ENCODE measurements at places on chromosomes 12 and 14. TPM values are rescaled to one million over a fixed set of nuclear protein-coding genes. Genes with fewer than 3 reads are reported as not detected.

The SLC38A4 gene
- 2.7 TPM for total RNA-seq

The C1S gene
- total RNA-seq: 253 TPM

- no peak for DNase-seq
- no peaks in the 10 kb centered on the region for H3K36me3 ChIP-seq
Measured at GRCh38 chr12:13687633-13688032, 293.8 kb downstream of the GRIN2B start.

DNA sequence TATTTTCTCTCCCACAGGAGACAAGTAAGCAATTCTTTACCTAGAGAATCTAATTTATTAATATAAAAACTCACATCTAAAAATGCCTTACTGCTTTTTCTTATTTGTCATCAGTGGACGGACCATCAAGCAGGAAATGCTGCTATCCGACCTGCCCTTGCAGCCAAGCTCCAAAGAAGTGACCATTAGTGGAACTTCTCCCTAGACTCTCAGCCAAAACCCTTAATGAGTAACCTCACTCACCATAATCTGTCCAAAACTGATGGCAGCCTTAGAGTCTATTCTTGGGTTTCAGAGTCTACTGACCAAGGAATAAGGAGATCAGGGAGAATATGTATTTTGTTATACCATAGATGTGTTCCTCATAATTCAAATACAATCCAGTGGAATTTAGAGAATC is 60.9 kb upstream of the CFL2 start:
- no peaks in the 10 kb centered on the region for H3K4me1 ChIP-seq
- no peak overlapping the region for H3K4me3 ChIP-seq
- no peak for DNase-seq

- no peak overlapping the region for H3K27ac ChIP-seq
- H3K36me3 ChIP-seq: no peaks in the 10 kb centered on the region
- no peak overlapping the region for H3K4me3 ChIP-seq
- no peaks in the 10 kb centered on the region for H3K4me1 ChIP-seq
Measured at GRCh38 chr12:105451211-105451610, 120.7 kb downstream of the C12orf75 start.

- no peaks in the 10 kb centered on the region for H3K36me3 ChIP-seq
- H3K27me3 ChIP-seq: peaks cover 53% of the 10 kb centered on the region
- H3K27ac ChIP-seq: no peak overlapping the region
- H3K4me3 ChIP-seq: no peak overlapping the region
- peak; percentile 32 for DNase-seq
Measured at GRCh38 chr12:57240926-57241401, 10.0 kb downstream of the STAC3 start.

GRCh38 chr12:99810718-99811593 is 163.4 kb downstream of the GARIN6 start:
- no peaks in the 10 kb centered on the region for H3K36me3 ChIP-seq
- H3K4me1 ChIP-seq: no peaks in the 10 kb centered on the region
- H3K27ac ChIP-seq: no peak overlapping the region
- no peak for DNase-seq
- H3K27me3 ChIP-seq: no peaks in the 10 kb centered on the region
- H3K4me3 ChIP-seq: no peak overlapping the region

DNA sequence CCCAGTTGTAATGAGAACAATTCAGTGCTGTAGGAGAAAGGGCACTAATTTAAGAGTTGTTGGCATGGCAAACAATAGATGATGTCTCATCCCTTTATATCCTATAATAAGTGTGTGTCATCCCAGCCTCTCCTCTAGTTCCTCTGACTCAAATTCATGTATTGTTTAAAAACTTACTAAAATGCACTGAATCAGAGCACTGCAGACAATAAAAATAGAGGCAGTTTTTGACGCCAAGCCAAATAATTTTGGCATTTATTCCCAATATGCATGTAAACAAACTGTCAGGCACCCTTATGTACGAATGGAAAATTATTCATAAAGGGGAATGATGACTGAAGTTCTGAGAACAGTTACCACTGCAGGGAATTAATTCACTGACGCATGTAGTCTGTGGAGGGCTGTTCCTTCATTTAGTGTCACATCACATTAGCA is 57.9 kb upstream of the TMX1 start:
- H3K27ac ChIP-seq: no peak overlapping the region
- peak; percentile 91 for DNase-seq
- H3K4me1 ChIP-seq: no peaks in the 10 kb centered on the region
- H3K4me3 ChIP-seq: no peak overlapping the region
- no peaks in the 10 kb centered on the region for H3K36me3 ChIP-seq
- no peaks in the 10 kb centered on the region for H3K27me3 ChIP-seq

DNA sequence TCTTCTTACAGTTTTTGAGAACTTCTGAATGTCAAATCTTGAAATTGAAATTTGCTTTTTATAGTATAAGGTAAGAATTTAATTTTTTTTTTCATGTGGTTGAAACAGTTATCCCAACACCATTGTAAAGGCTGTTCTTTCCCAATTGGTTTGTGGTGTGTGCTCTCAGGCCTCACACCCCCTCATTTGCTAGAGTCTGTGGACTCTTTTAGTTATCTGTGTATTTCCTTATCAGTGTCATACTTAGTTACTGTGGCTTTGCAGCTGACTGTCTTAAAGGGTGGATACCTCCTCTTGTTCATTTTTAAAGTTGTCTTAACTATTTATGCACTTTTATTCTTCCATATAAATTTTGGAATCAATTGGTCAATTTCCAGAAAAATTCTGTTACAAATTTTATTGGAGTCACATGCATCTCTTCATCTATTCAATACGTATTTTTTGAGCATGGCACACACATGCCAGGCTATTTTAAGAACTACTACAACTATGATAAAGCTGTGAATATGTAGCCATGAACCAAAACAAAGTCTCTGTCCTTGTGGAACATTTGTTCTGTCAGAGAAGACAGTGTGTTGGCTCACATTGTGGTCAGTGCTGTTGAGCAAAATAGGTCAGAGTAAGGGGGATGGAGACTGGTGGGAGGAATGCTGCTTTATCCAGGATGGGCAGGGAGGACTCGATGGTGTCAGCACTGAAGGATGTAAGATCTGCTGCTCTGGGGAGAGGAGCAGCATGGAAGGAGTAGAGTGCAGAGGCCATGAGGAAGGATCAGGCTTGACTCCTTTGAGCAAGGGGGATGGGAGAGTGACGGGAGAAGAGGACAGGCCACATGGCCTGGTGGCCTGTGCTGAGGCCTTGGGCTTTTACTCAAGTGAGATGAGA is 24.1 kb downstream of the FGF23 start:
- H3K36me3 ChIP-seq: no peaks in the 10 kb centered on the region
- no peaks in the 10 kb centered on the region for H3K27me3 ChIP-seq
- no peak overlapping the region for H3K27ac ChIP-seq
- H3K4me1 ChIP-seq: no peaks in the 10 kb centered on the region
- DNase-seq: no peak

The CDKL1 gene
- total RNA-seq: 28.2 TPM

DNA sequence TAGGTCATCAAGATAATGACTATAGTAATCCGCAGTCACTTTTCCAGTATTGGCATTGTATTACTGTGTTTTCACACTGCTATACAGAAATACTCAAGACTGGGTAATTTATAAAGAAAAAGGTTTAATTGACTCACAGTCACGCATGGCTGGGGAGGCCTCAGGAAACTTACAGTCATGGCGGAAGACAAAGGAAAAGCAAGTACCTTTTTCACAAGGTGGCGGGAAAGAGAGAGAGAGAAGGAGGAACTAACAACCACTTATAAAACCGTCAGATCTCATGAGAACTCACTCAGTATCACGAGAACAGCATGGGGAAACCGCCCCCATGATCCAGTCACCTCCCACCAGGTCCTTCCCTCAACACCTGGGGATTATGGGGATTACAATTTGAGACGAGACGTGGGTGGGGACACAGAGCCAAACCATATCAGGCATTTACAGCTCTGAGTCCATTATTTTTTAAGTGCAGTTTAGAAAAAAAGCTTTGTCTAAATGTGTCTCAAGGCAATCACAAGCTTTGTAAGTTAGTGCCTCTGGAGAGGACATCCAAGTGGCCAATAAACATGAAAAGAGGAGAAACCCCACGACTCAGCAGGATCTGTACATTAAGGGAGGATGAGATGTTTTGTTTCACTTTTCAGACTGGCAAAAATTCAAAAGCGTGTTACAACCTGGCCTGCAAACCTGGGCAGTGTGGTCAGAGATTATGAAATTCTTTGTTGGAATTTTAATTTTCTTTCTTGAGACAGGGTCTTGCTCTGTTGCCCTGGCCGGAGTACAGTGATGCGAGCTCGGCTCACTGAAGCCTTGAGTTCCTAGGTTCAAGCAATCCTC is 82.0 kb downstream of the DNAH10 start:
- no peaks in the 10 kb centered on the region for H3K4me1 ChIP-seq
- no peak for DNase-seq
- H3K27ac ChIP-seq: no peak overlapping the region
- H3K4me3 ChIP-seq: no peak overlapping the region

DNA sequence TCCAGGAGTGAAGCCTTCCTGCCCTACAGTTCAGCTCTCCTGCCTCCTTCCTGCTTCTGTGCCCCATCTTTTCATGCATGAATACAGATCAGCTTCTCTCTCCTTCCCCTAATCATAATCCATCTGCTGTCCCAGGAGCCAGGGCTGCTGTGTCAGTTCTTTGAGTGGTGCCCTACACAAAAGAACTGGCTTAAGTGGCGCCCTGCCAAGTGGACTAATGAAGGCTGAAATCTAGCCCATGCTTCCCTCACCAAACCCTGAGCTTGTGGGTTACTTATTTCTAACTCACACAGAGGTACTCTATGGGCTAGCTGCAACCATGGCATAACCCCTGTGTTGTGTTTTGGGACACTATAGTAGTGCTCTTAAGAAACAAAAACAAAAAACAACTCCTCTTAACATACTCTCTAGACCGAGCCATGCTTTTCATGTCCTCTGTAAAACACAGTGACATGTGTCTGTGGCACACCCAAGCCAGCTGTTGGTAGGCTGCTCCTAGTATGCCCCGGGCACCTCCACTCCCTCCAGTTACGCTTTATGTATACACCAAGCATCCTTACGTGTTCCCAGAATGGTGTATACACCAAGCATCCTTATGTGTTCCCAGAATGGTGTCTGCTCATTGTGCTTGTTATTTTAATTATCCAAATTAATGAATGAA is 19.3 kb upstream of the ETV6 start:
- H3K27ac ChIP-seq: no peak overlapping the region
- H3K36me3 ChIP-seq: no peaks in the 10 kb centered on the region
- H3K4me1 ChIP-seq: no peaks in the 10 kb centered on the region
- no peak overlapping the region for H3K4me3 ChIP-seq
- peak; percentile 56 for DNase-seq

DNA sequence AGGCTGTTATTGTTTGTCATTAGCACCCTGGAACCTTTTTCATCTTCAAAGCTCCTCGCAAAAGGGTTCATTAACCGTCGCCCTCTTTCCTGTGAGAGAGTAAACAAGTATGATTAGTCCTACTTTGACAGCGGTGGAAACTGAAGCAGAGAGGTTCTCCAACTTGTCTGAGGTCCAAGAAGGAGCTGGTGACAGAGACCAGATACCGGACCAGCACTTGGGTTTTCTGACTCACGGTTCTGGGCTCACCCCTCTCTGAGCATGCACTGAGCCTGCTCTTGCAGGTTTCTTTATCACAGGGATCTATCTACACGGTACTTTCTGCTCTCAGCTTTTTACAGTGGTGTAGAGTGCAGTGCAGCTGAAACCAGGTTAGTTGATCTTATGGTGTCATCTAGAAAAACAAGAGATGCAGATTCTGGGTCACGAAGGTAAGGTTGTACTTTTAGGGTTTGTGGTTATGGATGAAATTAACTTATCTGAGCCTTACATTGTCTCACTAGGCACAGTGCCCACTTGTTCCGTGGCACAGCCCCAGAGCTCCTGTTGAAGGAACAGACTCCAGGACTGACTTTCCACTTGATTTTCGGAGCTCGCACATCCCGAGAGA is 62.1 kb downstream of the PPP2R5C start:
- H3K4me3 ChIP-seq: no peak overlapping the region
- no peaks in the 10 kb centered on the region for H3K27me3 ChIP-seq
- H3K4me1 ChIP-seq: peaks cover 7% of the 10 kb centered on the region
- peak overlapping the region; percentile 76 for H3K27ac ChIP-seq

The OTUB2 gene
- 2.1 TPM for total RNA-seq

GRCh38 chr12:15982471-15982870 is 71.3 kb downstream of the DERA start:
- H3K27ac ChIP-seq: no peak overlapping the region
- H3K27me3 ChIP-seq: no peaks in the 10 kb centered on the region

DNA sequence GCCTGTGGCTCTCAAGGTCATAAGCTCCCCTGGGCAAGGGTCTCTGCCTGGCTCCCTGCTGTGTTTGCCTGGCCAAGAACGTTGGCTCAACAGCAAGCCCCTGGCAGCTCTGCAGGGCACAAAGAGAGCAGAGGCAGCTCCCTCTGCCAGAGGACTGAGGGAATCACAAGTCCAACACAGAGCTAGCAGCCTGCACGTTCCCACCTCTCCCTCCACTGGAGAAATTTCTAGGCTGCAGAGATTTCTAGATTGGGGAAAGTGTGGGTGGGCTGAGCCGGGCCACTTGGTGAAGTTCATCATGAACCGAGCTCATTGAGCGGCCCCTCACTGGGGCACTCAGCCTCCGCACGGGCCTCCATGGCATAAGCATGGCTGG is 19.8 kb downstream of the ZFYVE21 start:
- H3K4me3 ChIP-seq: no peak overlapping the region
- peak; percentile 31 for DNase-seq
- no peak overlapping the region for H3K27ac ChIP-seq
- no peaks in the 10 kb centered on the region for H3K27me3 ChIP-seq
- H3K36me3 ChIP-seq: peaks cover 27% of the 10 kb centered on the region
- no peaks in the 10 kb centered on the region for H3K4me1 ChIP-seq

GRCh38 chr14:105899071-105899641 is 372.8 kb downstream of the TMEM121 start:
- H3K27ac ChIP-seq: no peak overlapping the region
- H3K36me3 ChIP-seq: no peaks in the 10 kb centered on the region
- H3K27me3 ChIP-seq: no peaks in the 10 kb centered on the region
- no peaks in the 10 kb centered on the region for H3K4me1 ChIP-seq
- DNase-seq: no peak

GRCh38 chr12:103819312-103819711 is 21.7 kb downstream of the NT5DC3 start:
- no peaks in the 10 kb centered on the region for H3K4me1 ChIP-seq
- no peak for DNase-seq
- H3K27ac ChIP-seq: no peak overlapping the region
- H3K27me3 ChIP-seq: no peaks in the 10 kb centered on the region
- H3K4me3 ChIP-seq: no peak overlapping the region

GRCh38 chr12:23424685-23425084 is 524.8 kb downstream of the SOX5 start:
- H3K4me1 ChIP-seq: no peaks in the 10 kb centered on the region
- H3K4me3 ChIP-seq: no peak overlapping the region
- no peak for DNase-seq
- no peaks in the 10 kb centered on the region for H3K36me3 ChIP-seq
- no peaks in the 10 kb centered on the region for H3K27me3 ChIP-seq
- H3K27ac ChIP-seq: no peak overlapping the region

GRCh38 chr12:77113971-77114370 is 48.6 kb upstream of the E2F7 start:
- H3K27ac ChIP-seq: no peak overlapping the region
- H3K4me3 ChIP-seq: no peak overlapping the region
- H3K4me1 ChIP-seq: no peaks in the 10 kb centered on the region
- H3K27me3 ChIP-seq: no peaks in the 10 kb centered on the region

GRCh38 chr14:103133210-103134140 is 10.2 kb downstream of the TNFAIP2 start:
- peaks cover 4% of the 10 kb centered on the region for H3K36me3 ChIP-seq
- no peaks in the 10 kb centered on the region for H3K4me1 ChIP-seq
- no peak overlapping the region for H3K27ac ChIP-seq

The DNAJC22 gene
- total RNA-seq: 1.7 TPM

- no peak for DNase-seq
- no peak overlapping the region for H3K27ac ChIP-seq
- no peaks in the 10 kb centered on the region for H3K27me3 ChIP-seq
- H3K36me3 ChIP-seq: peaks cover 18% of the 10 kb centered on the region
- no peak overlapping the region for H3K4me3 ChIP-seq
Measured at GRCh38 chr12:118050972-118051910, 9.7 kb downstream of the WSB2 start.

Data from lung (tissue), 17 donors.